ENCODE measurements at places on chromosomes 16 and 17.
A peak's percentile ranks its signal among the peaks of the same experiment; 100 is the strongest.

DNA sequence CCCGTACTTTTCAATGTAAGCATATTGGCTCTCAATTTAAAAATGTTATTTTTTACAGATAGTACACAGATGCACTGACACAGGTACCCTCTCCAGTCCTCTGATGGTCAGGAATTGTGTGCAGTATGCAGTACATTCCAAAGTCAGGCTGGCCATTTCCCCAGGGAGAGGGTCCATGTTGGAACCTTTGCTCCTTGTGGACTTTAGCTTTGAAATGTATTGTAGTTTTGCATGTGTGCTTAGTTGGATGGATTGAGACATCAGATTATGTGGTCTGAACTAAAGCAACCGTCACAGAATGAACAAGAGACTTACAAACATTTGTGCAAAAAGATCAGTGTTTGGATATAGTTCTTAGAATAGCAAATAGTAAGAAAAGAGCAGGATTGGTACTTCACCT is 381.1 kb downstream of the WWOX start:
- no peak for DNase-seq

GRCh38 chr17:27644586-27644985 is 13.6 kb downstream of the LGALS9 start:
- DNase-seq, result no peak

- no peak for DNase-seq
These were observed 14.5 kb downstream of the CBFB start for GRCh38 chr16:67043420-67043819.

- DNase-seq, result no peak
These were observed 7.4 kb upstream of the EEF2K start for GRCh38 chr16:22198547-22199293.

DNA sequence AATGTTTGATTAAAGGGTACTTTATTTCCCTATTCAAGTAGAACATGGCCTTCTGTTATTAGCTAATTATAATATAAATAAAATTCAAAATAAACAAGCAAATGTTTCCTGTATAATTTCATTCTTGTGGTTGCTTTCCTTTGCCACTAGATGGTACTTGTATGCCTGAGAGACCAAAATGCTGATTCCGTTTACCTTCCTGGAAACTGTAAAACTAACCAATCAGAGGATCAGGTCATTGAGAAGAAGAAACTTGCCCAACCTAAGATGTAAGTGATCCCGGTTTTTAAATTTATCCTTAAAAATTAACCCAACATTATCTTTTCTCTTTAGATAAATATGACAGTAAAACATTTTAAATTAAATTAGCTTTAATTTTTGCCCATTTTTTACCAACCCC is 8.1 kb upstream of the ABCA5 start:
- DNase-seq, result no peak

- no peak for DNase-seq
These were observed 263.0 kb upstream of the RPL38 start for GRCh38 chr17:73940511-73940910.

DNA sequence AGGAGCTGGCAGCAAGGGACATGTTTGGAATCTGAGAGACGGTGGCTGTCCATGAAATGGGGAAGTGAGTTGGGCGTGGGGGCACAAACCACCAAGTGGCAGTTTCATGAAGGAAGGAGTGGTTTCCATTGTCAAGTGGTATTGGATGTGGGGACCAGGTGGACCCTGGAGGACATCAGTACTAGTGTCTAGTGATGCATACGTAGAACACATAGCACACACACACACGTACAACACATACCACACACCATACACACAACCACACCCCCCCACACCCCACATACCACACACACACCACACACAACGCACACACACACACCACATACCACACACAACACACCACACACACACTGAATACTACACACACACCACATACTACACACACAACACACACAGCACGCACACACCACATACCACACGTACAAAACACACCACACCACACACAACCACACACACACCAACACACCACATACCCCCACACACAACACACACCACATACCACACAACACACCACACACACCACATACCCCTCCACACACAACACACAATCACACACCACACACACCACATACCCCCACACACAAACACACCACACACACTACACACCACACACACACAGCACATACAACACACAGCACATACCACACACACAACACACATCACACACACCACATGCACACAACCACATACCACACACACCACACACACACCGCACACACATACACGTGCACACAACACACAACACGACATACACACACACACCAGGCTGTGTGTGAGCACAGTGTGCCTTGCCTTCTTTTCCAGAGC is 41.1 kb upstream of the GSE1 start:
- DNase-seq, result no peak

GRCh38 chr16:84227548-84227947 is 12.3 kb downstream of the KCNG4 start:
- no peak for DNase-seq

DNA sequence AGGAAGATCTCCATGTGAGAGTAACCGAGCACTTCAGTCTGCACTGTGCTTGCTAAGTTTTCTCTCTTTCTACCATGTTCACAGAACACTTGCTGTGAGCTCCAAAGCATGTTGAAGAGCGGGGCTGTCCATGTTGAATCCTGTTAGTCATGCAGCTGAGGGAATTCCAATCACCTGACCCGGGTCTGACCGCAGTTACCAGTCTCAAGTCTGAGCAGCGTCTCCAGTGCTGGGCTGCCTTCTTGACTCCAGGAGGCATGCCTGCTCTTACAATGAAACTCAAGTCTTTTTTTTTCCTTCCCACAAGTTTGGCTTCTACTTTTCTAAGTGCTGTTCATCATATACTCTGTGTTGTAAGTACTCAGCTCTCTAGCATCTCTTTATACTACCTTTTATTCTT is 44.3 kb downstream of the HOXB1 start:
- no peak for DNase-seq

- no peak for DNase-seq
These were observed 90.0 kb downstream of the ELAC2 start for GRCh38 chr17:12927541-12928425.

GRCh38 chr16:31427441-31428278 is 500 bp downstream of the COX6A2 start:
- DNase-seq, result peak; percentile 19
